Stimulated activated CD8-positive, alpha-beta memory T cell treated with anti-CD3 and anti-CD28 coated beads, Interleukin-15, amount 100 ng/mL, for 24 hours (primary cell): ENCODE measurements at places on chromosomes 13 and 19.

DNA sequence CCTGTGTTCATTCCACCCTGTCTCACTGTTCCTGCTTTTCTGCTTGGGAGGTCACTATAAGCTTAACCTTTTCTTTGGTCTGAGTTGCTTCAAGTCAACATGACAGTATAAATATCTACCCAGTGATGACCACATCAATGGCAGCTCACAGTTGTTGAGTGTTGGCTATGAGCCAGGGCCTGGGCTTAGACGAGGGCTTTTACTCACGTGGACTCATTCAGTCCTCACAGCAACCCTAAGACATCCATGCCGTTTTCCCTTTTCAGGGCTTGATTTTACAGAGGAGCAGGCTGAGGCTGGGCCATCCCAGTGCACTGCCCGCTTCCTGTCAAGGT, 10.2 kb upstream of the CCDC97 start:
- no peak for DNase-seq

DNA sequence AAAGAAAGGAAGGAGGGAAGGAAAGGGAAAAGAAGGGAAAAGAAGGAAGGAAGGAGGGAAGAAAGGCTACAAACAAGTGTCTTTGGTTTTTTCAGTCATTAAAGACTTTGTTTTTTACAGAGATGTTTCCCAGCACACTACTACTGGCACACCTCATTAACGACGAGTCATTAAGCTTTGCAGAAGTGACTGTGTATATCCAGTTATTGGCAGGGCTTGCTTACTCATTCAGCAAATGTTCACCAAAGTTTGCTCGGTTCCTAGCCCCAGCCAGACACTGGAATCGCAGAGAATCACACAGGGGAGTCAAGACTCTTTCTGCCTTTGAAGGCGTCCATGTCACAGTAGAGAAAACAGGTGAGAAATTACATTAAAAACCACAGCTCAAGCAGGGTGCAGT, 4.3 kb downstream of the NLRP12 start:
- DNase-seq: no peak

GRCh38 chr13:49543656-49544055, 41.7 kb downstream of the RCBTB1 start:
- no peak for DNase-seq

- DNase-seq: no peak
Measured at GRCh38 chr13:52827839-52828238, 20.6 kb downstream of the PCDH8 start.
